ENCODE measurements at places on chromosomes 13 and 19.
A peak's percentile ranks its signal among the peaks of the same experiment; 100 is the strongest.

DNA sequence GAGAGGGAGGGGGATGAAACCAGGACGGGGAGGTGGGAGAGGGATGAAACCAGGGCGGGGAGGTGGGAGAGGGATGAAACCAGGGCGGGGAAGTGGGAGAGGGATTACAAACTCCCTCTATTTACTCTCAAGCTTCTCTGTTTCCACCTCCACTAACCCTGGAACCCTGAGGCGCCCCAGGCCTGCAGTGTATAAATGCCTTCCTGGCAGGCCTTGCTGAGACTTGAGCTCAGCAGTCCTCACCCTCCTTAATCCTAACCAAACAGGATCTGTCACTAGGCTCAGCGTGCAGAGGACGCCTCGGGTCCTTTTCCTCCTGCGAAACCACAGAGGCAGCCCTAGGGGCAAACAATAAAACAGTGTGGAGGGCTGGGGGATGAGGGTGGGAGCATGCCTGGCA, 32.1 kb upstream of the OR1M1 start:
- no peak for DNase-seq

DNA sequence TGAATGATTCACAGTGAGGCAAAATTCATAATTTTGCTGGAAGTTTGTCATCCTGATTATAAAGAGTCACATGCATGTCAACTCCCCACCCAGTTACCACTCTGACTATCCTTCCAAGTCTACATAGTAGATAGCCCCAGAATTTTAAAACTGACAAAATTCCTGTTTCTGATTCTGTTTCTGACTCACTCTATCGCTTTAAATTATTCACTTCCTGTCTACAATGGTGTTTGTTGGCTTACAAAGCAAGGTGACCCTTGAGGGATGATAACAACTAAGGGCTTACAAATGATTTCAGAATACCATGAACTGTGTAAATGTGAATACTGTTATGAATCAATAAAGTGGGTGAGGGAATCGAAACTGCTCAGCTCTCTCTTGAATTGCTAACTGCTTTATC, 98.7 kb upstream of the KL start:
- DNase-seq, result no peak

DNA sequence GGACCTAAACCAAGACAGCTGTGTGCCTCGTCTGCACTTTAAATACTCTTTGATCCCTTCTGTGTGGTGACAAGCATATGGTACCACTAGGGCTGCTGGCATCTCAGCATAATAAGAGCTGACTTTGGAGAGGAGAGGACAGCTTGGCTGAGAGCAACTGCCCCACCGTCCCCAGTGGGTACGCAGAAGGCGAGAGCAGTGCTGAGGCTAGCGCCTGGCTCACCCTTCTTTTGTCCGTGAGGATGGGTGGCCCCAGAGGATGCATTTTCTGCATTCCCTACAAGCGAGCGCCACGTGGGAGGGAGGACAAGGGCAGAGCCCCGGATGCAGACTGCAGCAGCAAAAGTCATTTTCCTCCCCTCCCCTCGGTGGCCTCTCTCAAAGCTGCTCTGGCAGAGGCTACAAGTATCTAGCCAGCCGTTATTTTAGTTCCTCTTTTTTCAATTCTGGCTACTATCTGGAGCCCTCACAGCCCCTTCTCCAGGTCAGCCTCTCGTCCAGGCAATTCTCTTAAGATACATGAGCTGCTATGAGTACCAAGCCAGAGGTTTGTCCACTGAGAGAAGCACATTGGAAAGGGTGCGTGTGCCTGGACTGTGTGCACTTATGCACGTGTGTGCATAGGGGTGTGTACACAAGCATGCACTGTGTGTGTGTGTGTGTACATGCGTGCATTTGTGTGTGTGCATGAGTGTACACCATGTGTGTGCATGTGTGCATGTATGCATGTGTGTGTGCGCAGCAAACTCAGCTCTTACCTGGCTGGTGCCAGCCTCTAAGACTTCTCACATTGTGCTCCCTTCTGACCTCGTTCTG, 51.3 kb downstream of the RAB20 start:
- DNase-seq, result no peak

DNA sequence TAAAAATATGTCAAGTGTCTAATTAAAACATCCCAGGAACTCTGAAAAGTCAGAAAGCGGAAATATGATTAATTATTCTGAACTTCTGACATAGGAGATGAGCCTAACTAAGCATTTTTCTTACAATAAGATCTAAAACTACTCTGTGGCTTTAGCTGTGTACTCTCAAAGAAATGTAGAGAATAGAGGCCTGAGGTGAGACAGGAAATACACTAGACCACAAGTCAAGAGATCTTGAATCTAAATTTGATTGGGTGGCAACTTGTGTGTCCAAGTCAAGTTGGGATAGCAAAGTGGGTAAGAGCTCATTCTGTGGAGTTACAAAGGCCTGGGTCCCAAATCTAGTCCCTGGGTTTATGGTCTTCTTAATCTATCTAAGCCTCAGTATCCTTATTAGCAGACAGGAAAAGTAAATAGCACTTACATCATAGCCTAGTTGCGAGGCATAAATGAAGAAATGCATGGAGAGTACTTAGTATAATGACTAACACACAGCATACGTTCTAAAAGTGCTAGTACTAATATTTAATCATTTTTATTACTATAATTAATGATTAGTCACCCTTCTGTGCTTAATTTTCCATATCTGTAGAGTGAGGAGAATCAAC, 9.4 kb upstream of the LRRC63 start:
- DNase-seq, result no peak

DNA sequence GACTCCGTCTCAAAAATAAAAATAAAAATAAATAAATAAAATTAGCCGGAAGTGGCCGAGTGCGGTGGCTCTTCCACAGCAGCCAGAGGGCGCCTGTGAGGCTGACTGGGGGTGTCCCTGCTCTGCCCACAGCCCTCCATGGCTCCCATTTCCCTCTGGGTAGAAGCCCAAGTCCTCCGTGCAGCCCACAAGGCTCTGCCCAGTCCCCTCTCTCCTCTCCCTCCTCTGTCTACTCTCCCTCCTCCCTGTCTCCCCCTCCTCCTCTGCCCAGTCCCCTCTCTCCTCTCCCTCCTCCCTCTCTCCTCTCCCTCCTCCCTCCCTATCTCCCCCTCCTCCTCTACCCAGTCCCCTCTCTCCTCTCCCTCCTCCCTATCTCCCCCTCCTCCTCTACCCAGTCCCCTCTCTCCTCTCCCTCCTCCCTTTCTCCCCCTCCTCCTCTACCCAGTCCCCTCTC, 20.4 kb downstream of the MISP start:
- no peak for DNase-seq

DNA sequence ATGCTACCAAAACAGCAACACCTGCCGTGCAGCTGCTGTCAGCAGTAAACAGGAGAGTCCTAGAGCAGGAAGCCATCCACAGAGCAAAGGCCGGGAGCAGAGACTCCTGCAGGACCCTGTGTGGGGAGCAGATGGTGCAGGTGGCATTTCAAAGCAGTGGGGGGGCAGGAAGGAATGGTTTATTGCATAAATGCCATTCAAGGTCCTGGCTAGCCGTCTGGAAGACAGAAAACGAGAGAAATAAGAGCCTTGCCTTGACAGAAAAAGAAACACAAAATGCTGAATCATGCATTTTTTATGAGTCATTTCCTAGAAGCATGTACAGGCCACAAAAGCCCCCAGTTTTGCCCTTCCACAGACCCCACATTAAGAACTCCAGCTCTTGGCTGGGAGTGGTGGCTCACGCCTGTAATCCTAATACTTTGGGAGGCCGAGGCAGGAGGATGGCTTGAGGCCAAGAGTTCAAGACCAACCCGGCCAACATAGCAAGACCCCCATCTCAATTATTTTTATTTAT, 5.4 kb downstream of the RSPH6A start:
- DNase-seq, result no peak

GRCh38 chr13:80339563-80339911, 1.4 kb downstream of the SPRY2 start:
- DNase-seq, result no peak

- DNase-seq, result no peak
Observed at GRCh38 chr19:12792853-12793289, 1.6 kb downstream of the JUNB start.

- peak; percentile 53 for DNase-seq
Observed at GRCh38 chr19:1251330-1252220, 3.2 kb downstream of the MIDN start.

- no peak for DNase-seq
Observed at GRCh38 chr13:95199896-95200295, 101.4 kb downstream of the ABCC4 start.

DNA sequence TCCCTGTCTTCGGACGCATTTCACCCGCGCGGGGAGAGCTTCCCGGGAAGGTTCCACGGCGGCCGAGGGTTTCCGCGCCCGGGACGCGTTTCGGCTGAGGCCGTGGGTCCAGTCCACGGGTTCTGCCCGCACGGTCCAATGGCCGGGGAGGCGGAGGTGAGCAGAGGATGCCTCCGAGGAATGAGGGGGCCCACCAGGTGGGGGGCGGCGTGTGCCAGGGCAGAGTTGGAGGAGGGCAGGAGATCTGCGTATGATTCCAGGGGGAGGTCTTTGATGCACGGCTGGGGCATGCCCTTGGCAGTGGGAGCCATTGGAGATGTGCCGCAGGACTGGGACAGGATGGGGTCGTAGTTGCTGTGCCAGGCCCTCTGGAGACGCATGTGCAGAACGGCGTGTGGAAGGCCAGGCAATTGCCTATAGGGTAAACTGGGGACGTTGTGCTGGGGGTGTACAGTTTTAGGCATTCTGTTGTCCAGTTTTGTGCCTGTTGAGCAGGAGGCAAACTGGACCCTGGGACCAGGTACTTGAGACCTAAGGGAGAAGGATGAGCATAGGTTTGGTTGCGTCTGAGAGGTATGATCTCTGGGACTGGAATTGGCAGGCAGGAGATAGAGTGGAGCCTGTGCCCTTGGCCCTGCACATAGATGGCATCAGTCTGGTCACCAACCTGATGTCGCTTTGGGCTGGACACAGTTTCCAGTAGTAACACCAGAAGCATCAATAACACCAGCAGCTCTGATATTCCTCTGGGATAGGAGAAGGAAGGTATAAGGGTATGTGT, 751 bp downstream of the ZNF584 start:
- DNase-seq, result no peak

- DNase-seq, result no peak
Observed at GRCh38 chr13:21076253-21076652, 14.9 kb upstream of the LATS2 start.

DNA sequence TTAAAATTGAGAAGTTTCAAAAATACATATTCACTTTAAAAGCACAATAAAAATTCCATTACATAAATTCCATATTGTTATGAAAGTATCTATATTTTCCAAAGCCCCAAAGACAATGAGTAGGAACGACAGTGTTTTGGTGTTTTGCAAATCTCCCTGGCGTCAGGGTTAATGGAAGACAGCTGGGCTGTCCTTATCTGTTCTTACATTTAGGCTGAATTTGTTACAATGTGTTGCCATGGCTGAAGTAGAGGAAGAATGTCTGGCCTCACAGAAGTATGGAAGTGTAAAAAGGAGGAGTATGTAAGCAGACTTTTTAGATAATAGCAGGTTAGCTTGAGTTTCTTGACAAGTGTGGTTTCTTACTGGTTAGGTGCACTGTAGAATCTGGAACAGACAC, 124.4 kb upstream of the SPATA13 start:
- no peak for DNase-seq

DNA sequence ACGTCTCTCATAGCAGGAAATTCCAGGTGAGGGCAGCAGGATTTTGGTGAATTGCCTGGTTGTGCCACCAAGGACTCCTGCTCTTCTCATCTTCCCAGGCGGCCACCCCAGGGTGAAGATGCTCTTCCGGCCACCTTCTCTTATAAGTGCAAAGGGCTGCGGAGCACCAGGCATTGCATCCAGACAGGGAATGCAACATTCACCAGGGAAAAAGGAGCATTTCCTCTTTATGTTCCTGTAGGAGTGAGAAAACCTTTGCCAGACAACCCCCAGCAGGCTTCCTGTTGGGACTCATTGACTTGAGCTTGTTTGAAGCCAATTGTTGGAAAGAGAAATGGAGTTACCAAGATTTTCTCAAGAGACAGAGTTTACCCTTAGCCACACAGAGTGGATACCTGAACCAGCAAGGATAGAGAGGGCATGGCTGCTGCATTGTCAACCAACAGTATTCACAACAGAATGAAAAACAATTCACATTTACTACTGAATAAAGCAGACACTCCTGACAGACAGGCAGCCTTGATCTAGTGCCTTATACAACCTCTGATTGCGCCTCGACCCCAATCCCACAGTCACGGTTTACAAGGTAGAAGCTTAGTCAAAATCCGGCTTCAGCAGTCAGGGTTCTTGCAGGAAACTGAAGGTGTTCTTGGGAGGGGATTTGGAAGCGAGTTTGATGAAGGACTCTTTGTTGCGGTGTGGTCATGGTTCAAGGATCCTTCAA, 1.8 kb upstream of the ATP11A start:
- no peak for DNase-seq

GRCh38 chr19:56098731-56099568, 22.1 kb downstream of the ZNF787 start:
- DNase-seq, result no peak

- no peak for DNase-seq
Observed at GRCh38 chr19:48818234-48818820, 7.5 kb upstream of the BCAT2 start.

DNA sequence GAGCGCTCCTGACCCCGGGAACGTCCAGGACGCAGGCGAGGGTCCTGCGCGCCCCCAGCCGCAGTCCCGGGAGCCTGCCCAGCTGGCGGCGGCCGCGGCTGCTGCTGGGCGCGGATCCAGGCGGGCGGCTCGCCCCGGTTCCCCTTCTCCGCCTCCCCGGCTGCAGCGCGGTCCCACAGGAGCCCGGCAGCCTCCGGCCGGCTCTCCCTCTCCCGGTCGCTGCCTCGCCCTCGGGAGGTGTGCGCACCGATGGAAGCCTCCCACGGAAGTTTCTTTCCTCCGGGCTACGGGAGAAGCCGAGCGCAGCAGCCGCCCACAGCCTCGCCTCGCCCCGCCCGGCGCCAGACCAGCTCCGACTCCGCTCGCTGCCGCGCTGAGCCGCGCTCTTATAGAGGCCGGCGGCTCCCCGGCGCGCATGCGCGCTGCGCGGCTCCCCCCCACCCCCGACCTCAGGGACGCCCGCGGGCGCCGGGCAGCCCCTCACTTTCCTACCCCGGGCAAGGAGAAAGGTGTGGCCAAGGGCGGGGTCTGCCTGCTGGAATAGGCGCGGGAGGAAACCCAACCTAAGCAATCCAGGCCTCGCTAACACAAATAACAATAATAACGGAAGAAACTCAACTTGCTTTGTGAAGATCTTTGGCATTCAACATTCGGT, at the start of gene SHISA2:
Gene SHISA2 (minus strand): TSS at position 360 of the 655 bp plus-strand sequence. CDS start 1,041 bp downstream, outside the sequence.
- no peak for DNase-seq

DNA sequence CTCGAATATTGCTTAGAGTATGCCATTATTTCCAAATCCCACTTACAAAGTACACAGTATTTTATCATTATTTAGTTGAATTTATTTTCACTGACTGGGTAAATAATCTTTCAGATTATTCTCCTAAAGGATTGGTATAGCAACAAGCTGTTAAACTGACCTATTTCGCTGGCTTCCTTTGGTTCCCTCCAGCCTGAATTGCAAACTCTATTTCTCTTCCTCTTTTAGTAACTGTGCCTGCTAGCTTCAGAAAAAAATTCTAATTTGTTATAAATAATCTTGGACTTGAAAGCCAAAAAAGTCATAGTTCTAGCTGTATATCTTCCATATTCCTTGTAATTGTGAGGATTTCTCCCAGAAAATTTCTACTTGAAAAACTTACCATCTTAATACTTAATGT, 15.0 kb upstream of the CCNA1 start:
- no peak for DNase-seq

- DNase-seq, result no peak
Observed at GRCh38 chr19:35216833-35217648, 11.5 kb downstream of the FAM187B start.

Measured in activated B cell treated with CpG ODN at 0.5 μM for 24 hours (primary cell).